AG08395 (cell line): ENCODE measurements at places on chromosomes 3 and 15.

DNA sequence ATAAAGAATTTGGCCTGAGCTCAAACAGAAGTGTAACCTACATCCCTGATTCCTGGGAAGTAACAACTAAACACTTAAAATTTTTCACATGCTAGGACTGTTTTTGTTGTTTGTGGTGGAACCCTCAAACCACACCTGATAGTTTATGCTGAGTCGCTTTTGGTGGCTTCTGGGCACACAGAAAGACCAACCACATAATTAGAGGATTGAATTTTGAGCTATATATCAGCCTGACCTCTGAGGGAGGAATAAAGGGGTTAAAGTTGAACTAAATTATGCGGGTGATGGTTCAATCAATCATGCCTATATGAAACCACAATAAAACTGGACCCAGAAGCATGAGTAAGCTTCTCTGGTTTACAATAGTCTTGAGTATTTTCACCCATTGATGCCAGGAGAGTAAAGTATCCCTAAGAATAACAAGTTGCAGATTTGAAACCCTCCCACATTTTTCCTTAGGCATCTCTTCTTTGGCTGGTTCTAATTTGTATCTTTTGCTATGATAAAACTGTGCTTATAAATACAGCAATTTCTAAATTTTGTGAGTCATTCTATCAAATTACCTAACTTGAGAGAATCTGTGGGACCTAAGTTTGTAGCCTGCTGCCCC, 1304.5 kb upstream of the GBE1 start:
- DNase-seq: no peak

GRCh38 chr3:186414735-186415419, 52.8 kb upstream of the DGKG start:
- DNase-seq: peak; percentile 79

GRCh38 chr3:50487181-50487580, 16.3 kb downstream of the CACNA2D2 start:
- no peak for DNase-seq

GRCh38 chr15:31065824-31066223, 35.7 kb downstream of the TRPM1 start:
- DNase-seq: no peak

GRCh38 chr15:41630616-41631217, 29.5 kb upstream of the MGA start:
- DNase-seq: no peak

GRCh38 chr3:100400419-100400779, 490 bp downstream of the TOMM70 start:
- DNase-seq: no peak

- no peak for DNase-seq
Observed at GRCh38 chr15:51842852-51843737, 13.6 kb downstream of the TMOD3 start.

DNA sequence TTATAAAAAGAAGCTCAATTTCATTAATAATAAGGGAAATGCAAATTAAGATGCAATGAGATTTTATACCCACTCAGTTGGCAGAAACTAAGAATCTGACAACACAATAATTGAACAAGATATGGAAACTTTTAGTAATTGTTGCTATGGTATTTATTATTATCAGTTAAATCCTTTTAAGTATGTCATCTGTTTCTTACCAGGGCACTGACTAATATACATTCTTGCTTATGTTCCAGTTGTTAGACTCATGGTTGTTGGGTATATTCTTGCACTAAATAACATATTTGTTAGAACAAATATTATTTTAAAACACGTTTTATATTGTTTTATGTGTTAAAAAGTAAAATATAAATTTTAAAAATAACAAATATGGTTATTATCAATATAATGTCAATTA, 690.3 kb downstream of the MECOM start:
- no peak for DNase-seq

- DNase-seq: no peak
Observed at GRCh38 chr15:73812806-73813465, 59.8 kb upstream of the INSYN1 start.

DNA sequence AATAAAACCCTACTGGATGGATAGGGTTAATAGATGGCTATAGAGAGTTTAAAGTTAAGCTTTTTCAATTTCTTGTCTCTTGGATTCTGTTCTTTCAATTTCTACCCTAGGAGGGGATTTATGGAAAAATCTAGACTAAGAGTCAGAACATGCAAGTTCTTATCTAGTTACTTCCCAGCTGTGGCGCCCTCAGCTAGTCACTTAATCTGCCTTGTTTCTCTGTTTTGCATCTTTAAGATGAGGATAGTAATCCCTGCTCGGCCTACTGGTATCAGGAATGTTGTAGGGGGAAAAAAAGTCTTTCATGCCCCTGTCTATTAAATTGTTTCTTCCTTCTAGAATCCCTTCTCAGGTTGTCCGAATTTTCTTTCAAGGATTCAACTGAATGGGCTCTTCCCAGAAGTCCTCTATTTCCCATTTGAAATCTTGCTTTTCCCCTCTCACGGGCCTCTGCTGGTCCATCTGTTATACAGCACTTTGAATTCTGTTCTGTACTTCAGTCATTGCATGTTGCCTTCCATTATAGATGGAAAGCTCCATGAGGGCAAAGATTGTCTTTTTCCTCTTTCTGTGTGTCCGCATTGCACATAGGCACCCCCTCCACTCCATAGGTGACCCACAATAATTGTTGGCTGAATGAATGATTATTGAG, 4.4 kb downstream of the KCTD6 start:
- DNase-seq: no peak

DNA sequence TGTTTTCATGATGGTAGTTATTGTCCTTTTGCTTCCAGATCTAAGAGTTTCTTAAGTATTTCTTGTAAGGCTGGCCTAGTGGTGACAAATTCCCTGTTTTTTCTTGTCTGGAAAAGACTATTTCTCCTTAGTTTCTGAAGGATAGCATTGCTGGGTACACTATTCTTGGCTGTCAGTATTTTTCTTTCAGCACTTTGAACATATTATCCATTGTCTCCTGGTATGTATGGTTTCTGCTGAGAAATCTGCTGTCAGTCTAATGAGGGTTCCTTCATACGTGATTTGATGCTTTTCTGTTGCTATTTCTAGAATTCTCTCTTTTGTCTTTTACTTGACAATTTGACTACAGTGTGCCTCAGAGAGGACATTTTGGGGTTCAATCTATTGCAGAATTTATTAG, 134.3 kb downstream of the CGGBP1 start:
- no peak for DNase-seq

DNA sequence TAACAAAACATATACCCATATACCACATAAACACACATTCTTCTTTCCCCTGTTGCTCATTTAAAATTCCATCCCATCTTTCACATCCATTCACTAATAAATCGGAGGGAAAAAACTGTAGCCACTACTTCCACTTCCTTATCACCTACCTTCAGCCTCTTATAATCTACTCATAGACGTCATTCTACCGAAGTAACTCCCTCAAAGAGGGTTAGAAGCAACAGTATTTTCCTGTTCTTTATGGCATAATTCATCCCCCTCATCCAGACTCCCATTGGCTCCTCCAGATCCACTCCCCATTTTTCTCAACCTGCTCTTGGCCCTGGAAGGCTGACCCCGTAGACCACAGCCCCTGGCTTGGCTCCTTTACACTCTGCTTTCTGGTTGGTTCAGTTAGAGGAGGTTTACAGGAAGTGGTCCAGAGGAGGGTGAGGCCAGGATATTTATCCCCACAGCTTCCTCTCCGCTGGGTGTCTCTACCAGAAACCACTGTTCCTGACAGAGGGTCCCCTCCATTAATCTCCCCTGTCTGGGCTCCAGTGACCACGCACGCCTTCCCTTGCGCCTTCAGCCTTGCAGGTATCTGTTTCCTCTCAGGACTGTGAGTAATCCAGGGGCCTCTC, 46.3 kb downstream of the FMN1 start:
- DNase-seq: no peak
